ENCODE measurements at places on chromosomes 5 and 9. TPM values are rescaled to one million over a fixed set of nuclear protein-coding genes. Genes with fewer than 3 reads are reported as not detected.

The CCDC69 gene
- total RNA-seq: 1.3 TPM

The NME5 gene
- 5.0 TPM for total RNA-seq

The SPATA31D4 gene
- not detected for total RNA-seq

The LYSMD3 gene
- total RNA-seq: 13.9 TPM

The PRUNE2 gene
- total RNA-seq: 65.3 TPM

All from aortic smooth muscle cell (primary cell).